Mesothelial cell of epicardium (in vitro differentiated cells): ENCODE measurements at places on chromosomes 6 and 20.

GRCh38 chr20:19253316-19253715 lies 40.9 kb downstream of the SLC24A3 start:
- no peak for DNase-seq

DNA sequence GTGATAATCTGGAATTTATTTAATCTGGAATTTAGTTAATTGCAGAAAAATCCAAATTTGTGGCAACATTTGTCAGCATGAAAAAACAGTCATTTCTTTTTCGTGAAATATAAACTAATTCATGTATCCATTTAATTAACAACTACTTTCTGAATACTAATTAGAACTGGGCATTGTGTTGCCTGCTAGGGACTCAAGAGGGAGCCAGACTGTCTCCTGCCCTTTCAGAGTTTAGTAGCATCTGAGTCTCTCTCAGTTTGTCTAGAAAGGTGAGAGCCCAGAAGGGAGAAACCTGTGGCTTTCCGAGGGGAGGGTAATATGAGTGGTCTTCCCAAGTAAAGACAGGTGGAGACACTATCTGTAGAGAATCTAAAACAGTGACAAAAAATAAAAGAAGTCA lies 210.9 kb upstream of the HDDC2 start:
- DNase-seq, result no peak

DNA sequence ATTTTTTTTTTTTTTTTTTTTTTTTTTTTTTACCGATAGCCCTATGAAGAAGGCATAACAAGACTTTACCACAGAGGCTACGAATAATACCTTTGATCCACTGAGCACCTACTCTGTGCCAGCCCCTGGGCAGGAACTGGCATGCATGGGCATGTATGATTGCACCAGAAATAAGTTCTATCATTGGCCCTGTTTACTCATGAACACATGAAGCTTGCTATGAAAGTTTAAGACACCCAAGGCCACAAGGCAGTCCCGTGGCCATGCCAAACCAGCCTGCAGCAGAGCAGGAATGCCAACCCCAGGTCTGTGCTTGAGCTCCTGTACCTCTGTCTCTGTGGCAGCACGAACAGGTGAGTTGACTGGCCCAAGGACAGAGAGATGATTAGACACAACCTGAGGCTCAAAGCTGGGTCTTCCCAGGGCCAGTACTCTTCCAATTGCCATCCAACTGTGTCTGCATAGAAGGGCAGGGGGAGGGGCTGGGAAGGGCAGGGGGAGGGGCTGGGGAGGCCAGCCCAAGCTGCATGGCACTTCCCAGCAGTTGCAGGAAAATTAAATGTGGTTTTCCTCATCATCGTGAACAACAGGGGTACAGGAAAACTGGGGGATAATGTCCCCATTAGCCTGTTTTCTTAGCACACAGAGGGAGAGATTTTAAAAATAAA lies 63.5 kb downstream of the LRFN2 start:
- DNase-seq, result no peak

GRCh38 chr6:126672649-126673048 lies 332.7 kb downstream of the CENPW start:
- DNase-seq, result no peak

GRCh38 chr20:59748619-59749191 lies 144.4 kb downstream of the PHACTR3 start:
- no peak for DNase-seq

- peak; percentile 32 for DNase-seq
Measured at GRCh38 chr6:167735084-167735950, 91.4 kb upstream of the AFDN start.
